ENCODE measurements at places on chromosomes 7 and 10. TPM values are rescaled to one million over a fixed set of nuclear protein-coding genes. Genes with fewer than 3 reads are reported as not detected.
A peak's percentile ranks its signal among the peaks of the same experiment; 100 is the strongest.

GRCh38 chr7:55349121-55349520 lies 16.0 kb upstream of the LANCL2 start:
- peak; percentile 60 for DNase-seq

DNA sequence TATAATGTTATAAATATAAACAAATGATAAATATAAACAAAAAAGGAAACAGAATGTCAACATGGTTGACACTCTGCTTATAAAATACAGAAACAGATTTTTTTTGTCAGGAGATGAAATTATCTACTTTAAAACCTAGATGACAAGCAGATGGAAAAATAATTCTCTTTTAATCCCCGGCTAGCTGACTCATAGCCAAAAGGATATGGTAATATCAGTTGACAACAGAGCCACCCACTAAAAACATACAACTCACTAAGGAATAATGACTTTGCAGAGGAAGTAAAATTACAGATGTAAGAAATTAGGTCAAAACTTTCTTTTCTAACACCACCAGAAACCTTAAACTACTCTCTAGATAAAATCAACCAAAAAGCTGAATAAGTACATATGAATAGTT lies 131.1 kb upstream of the ABCB5 start:
- peak; percentile 22 for DNase-seq

Gene RALA
- total RNA-seq: 18.3 TPM

GRCh38 chr10:126937026-126937425 lies 31.8 kb downstream of the DOCK1 start:
- no peak for DNase-seq

DNA sequence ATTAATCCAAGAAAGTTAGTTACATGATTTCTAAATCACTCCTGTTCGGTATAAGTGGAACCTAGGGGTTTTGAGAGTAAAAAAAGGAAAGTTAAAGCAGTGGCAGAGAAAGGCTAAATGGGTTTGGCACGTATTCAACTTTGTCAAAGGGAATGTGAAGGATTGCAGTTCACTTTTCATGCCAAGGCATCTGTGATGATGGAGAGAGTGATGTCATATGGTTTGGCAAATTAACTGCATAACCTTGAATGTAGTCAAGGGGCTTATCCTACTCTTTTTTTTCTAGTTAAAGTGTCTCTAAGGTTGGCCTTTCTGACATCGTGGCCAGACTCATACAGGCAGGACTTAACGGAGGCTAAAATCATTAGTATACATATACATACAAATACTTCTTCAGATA lies 277.8 kb downstream of the EXOC4 start:
- peak; percentile 67 for DNase-seq

DNA sequence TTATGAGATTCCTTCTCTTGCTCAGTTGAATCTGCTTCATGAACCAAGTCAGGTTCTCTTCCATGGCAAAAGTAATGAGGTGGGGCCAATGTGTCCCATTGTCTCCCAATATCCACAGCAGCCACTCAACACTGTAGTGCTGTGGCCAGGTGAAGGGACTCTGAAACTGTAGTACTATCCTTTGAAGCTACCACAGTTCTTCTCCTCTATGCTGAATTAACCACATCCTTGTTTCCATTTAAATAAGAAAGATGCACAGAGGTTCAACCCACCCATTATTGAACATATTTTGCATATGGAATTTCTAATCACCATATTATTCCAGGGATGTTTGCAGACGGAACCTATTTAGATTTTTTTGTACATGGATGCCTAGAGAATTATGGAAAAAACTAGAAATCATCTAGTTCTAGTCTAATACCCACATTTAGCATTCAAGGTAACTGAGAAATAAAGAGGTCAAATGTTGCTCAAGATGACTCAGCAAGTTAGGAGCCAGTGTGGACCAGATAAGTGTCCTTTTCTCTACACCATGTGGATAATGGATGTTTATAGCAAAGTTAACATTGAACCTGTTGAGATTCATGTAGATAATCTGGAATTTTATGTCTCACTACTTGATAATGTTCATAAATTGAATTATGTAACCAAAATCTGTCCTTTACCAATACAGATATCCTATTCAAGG lies 64.5 kb downstream of the LRRTM3 start:
- DNase-seq: no peak

Gene SLC13A4
- not detected for total RNA-seq

- DNase-seq: no peak
Observed at GRCh38 chr7:87116315-87116714, 35.9 kb upstream of the DMTF1 start.

All from LHCN-M2 (cell line).